ENCODE measurements at places on chromosomes 1 and 21.

DNA sequence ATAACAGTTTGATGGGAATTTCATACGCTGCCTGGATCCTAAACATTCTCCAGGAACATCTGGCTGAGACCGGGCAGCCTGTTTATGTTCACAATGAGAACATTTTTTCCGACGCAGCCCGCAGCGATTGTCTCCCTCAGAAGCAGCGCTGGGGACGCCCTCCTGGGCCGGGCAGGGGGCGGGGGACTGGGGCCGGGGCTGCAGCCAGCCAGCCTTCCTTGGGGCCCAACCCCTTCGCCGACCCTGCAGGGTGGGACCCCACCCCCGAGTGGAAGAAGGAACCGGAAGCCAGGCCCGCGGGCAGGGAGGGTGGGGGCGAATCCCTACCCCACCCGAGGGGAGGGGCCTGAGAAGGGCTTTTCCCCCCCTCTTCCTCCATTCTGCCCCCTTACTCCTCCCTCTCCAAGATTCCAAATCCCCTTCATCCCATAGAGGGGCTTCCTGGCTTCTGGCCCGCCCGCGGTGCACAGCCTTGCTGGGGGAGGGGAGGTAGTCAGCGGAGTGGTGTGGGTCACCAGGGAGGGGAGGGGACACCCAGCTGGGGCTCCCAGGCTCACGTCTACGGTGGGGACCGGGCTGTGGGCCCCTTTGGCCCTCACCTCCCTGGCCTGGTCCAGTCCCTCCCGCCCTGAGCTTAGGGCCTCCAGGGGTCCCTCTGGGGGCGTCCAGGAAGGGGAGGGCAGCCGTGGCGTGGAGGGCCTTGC, 60.6 kb downstream of the WNT9A start:
- no peak for DNase-seq

- DNase-seq = no peak
Measured at GRCh38 chr1:27912429-27912828, 22.4 kb upstream of the SMPDL3B start.

GRCh38 chr1:99886841-99887240, 36.7 kb downstream of the AGL start:
- DNase-seq = no peak

DNA sequence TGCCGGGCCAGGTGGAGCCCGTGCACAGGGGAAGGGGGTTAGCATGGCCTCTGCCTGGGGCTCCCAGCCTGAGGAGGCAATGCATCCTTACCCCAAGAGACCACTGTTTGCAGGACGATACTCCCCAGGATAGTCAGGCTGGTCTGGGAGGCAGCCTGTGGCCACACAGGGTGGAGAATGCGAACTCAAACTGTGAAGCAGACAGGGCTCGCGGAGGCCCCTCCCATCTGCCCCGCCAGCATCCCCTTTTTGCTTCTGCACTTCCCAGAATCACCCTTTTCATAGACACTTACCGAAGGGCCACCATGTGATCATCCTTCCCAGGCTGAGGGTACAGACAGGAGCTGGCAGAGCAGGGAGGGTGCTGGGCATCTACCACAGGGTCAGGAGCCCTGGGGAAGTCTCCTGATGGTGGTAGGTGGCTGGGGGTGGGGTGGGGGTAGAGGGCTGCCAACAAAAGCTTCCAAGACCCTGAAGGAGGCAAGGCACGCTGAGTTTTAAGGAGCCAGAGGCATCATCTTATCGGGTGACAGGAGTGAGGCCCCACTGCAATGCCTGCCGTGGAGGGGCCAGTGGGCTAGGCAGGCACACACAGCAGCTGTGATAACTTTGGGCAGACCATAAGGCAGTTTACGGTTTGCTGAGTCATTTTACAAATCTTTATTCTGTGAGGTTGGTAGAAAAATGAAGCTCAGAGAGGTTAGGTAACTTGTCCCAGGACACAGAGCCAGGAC, 31.3 kb upstream of the BTG2 start:
- no peak for DNase-seq

DNA sequence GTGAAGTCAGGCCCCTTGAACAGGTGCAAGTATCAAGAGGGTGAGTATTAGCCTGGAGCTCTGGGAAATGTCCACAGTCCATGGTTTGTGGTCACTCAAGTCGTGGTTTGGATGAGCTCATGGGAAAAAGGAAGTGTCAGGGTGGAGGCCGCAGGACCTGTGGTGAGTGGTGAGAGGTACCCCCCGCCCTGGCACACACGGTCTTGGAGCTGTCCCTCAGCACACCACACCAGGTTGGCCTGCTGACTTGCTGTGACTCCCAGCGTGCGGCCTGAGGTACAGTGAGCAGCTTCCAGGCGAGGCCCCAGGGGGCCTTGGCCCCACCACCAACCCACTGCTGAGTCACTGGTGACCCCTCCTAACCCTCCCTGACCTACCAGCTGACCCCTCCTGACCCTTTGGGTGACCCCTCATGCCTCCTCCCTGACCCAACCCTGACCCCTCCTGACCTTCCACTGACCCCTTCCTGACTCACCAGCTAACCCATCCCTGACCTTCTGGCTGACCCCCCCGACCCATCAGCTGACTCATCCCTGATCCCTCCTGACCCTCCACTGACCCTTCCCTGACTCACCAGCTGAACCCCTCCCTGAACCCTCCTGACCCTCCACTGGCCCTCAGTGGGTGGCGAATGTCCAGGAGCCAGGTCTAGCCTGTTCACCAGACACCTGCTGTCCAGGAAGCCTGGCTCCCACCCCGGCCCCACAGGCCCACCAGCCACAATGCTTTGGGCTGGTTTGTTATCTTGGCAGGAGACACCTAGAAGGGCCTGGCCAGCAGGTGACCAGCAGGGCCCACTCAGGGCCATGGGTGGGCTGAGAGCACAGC, 34.8 kb upstream of the RNF187 start:
- DNase-seq = no peak

DNA sequence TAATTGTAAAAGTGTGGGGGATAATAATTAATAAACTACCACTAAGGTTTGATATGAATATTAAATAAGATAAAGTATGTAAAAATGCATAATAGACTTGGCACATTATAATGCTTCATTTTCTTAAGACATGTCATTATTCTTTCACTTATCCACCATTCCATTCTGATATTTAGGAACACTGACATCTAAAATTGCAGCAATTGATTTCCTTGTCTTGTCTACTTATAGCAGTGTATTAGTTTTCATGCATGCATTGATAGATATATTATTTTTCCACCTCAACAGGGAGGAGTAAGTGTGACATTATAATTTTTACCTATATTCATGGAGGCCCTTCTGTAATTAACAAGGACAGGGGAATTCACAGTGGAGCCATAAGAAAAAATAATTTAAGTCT, 41.6 kb upstream of the RGS4 start:
- no peak for DNase-seq

GRCh38 chr1:41670217-41670957, 185.9 kb upstream of the EDN2 start:
- DNase-seq = peak; percentile 52

DNA sequence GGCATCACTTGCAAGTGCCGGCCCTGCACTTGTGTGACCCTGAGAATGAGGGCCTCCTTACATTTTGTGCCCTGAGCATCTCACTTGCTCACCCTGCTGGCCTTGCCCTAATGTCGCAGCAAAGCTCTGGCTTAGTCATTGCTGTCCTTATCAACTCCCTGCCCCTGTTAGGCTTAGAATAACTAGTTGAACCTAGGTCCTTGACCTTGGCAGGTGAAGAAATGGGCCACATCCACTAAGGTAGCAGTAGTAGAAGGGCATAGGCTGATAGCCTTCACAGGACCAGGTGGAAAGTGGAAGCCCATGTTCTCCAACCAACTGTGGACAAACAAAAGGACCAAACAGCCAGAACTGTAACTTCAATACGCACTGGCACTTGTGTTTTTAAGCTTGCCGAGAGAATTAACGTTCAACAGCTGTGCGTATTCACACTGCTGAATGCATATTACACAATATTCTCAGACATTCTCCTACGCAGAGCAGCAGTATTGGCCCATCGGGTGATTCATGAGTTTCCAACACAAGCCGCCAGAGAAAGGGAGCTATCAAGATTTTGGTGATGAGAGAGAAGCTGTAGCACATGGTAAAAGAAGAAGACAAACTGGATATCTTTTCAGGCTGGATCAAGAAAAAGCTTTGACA, 27.7 kb upstream of the PTGFRN start:
- DNase-seq = no peak

DNA sequence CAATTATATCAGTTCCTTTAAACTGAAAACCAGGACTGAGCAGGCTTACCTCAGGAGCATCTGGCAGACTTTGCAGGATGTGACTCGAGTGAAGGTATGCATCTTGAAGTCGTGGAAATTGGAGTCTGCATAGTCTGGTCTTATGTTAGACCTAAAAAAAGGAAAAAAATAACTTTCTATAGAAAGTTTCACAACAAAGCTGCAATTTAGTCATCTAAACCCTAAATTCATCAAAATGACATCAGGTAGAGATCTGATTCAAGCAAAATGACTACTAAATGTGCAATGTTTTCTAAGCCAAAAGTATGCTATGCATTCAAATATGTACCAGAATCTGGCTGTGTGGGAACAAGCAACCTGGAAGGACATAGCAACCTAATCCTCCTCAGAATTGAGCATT, 260.1 kb downstream of the VAV3 start:
- no peak for DNase-seq

GRCh38 chr21:38208118-38208517, 48.7 kb upstream of the KCNJ15 start:
- no peak for DNase-seq

GRCh38 chr1:902802-903201, 20.9 kb upstream of the SAMD11 start:
- no peak for DNase-seq

DNA sequence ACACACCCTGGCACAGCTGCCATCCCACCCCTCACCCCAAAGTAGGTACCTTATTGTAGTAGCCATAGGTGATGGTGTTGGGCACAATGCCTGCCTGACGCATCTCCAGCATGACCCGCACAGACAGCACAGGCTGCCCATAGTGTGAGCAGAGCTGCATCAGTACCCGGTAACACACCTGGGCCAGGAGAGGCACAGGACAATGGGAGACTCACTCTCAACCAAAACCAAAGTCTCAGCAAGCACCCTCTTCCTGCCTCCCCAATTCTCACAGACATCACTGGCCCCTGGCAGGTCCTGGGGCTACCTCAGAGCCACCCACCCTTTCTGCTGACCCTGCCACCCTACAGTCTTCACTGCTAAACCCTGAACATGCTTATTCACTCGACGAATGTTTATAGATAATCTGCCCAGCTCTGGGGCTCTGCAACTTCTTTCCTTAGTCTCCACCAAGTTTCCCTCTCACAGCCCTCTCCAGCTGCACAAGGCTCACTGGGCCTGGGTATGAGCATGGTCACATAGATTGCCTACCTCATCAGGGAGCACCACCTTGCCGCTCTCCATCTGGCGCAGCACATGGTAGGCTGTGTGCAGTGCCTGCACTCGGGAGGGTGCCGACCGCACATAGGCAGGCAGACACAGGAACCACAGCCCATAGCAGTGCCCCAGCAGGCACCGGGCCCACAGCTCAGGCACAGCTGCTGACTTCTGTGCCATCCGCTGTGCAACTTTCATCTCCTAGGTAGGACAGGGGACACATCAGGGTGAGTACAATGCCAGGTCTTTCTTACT, 10.3 kb downstream of the DENND4B start:
- no peak for DNase-seq

DNA sequence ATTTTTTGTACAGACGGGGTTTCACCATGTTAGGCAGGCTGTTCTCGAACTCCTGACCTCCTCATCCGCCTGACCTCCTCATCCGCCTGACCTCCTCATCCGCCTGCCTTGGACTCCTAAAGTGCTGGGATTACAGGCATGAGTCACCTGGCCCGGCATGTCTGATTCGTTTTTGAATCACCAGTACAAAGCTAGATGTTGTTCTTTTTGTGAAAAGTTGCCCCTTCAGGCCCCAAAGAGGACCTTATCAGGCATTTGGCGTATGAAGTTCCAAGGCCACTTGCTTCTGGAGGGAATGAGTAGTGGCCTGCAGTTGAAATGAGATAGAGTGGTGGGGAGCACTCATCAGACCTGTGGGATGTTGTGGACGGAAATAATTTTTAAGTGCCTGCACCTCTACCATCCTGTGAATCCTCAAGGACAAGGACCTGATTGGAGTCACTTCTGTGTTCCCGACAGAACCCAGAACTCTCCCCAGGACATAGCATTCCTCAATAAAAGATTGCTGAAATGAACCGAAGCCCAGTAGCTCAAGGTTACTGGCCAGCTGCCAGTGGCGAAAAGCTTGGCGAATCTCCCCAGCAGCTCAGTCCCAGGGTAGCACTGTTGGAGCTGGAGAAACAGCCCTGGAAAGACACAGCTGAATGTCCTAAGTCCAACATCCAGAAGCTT, 50.1 kb downstream of the NDUFS5 start:
- DNase-seq = no peak

DNA sequence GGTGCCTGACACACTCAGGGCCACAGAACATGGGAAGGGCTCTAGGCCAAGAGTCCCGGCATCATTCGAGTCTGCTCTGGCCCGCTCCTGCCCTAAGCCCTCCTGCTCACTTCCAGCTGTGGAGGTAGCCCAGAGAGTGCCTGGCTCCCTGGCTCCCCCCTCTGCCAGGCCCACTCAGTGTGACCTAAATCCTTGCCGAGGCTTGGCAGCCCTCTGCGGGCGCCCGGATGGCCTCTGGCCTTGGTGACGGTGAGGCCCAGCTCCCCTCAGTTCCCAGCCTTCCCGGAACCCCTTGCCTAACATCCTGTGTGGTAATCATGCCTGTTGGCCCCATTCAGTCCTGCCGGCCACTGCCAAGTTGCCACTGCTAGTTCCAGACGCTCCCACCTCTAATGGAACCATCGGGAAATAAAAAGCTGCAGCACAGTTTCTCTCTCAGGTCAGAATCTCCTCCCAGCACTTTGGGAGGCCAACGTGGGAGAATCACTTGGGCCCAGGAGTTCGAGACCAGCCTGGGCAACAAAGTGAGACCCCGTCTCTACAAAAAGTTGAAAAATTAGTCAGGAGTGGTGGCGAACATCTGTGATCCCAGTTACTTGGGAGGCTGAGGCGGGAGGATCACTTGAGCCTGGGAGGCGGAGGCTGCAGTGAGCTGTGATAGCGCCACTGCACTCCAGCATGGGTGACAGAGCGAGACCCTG, 1.2 kb upstream of the H6PD start:
- DNase-seq = no peak

GRCh38 chr1:77817368-77818209, 38.1 kb downstream of the MIGA1 start:
- DNase-seq = no peak

DNA sequence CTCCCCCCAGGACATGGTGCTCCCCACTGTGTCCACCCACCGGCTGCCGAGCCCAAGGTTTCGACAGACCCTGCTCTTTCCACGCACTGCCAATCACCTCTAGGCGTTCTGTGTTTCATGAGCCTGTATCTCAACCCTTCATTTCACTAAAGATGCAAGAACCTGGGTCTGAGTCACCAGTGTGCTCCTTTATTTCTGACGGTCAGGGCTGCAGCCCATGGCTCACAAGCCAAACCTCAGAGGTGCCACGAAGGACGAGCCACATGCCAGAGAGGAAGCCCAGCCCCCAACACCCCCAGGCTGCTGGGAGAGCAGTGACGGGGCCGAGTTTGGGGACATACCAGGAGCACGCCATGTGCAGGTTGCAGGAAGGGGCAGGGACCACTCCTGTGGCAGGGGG, 79.2 kb upstream of the ARHGEF16 start:
- DNase-seq = no peak
